ENCODE measurements at places on chromosomes 11 and 22.

- no peak for DNase-seq
Measured at GRCh38 chr11:134858783-134859480, 446.9 kb upstream of the B3GAT1 start.

DNA sequence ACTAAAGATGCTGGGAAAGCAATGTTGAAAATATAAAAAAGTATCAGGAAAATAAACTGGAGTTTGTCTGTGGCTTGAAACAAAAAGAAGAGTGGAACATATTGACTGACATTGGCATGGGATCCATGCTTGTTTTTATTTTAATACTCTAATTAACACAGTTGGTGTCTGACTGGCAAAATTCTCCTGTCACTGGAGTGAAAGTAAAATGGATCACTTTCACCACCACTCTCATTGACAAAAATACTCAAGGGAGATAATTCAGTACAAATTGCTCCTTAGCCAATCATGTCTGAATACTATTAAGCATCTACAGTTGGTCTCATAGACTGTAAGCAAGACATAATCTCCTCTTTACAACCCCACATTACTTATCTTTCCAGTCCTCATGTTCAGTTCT lies 101.8 kb downstream of the DCDC1 start:
- no peak for DNase-seq

DNA sequence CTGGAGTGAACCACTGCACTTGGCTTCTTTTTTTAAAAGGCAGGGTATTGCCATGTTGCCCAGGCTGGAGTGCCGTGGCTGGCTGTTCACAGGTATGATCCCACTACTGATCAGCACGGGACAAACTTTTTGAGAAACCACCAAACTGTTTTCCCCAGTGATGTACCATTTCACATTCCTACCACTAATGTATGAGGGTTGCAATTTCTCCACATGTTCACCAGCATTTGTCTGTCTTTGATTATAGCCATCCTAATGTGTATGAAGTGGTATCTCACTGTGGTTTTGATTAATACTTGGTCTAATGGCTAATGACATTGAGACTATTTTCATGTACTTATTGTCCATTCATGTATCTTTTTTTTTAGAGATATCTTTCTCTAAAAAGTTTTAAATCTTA lies 41.5 kb upstream of the EP300 start:
- no peak for DNase-seq

DNA sequence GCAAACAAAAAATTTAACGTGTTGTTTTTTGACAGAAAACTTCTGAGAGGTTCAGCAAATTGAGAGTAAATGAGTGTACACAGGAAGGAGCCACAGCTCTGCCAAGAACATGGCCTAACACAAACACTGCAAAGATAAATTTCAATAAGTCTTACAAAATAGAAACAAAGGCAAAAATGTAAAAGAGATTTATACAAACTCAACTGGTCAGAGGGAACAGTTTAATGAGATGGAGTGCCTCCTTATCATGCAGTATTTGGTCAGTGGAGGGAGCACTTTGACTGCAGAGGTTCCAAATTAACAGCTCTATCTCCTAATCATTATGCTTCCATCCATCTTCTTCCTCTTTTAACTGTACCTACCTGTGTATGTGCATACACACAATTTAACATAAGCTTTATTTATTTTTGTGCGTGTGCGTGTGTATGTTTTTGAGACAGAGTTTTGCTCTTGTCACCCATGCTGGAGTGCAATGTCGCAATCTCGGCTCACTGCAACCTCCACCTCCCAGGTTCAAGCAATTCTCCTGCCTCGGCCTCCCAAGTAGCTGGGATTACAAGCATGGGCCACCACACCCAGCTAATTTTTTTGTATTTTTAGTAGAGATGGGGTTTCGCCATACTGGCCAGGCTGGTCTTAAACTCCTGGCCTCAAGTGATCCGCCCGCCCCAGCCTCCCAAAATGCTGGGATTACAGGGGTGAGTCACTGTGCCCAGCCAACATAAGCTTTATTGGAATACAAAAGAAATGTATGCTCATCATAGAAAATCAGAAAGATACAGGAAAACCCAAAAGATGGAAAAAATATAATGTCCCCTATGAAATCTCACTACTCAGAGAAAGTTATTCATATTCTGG lies 111.9 kb downstream of the MRTFA start:
- DNase-seq: no peak

DNA sequence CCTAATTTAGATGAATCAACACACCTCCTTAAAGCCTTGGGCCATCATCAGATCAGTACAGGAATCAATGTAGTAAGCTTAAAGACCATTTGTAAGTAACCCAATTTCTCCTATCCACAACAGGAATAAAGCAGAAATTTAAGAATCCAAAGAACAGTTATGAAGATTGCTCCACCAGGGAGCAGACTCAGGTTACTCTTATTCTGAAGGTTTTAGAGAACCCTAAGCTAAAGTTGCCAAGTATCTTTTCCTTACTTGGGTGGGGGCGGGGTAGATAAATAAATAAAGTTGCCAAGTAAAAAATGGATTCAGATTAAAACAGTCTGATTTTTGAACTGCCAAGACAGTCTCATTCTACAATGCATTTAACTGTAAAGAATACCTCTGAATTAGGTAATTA lies 18.1 kb downstream of the CKAP5 start:
- no peak for DNase-seq

DNA sequence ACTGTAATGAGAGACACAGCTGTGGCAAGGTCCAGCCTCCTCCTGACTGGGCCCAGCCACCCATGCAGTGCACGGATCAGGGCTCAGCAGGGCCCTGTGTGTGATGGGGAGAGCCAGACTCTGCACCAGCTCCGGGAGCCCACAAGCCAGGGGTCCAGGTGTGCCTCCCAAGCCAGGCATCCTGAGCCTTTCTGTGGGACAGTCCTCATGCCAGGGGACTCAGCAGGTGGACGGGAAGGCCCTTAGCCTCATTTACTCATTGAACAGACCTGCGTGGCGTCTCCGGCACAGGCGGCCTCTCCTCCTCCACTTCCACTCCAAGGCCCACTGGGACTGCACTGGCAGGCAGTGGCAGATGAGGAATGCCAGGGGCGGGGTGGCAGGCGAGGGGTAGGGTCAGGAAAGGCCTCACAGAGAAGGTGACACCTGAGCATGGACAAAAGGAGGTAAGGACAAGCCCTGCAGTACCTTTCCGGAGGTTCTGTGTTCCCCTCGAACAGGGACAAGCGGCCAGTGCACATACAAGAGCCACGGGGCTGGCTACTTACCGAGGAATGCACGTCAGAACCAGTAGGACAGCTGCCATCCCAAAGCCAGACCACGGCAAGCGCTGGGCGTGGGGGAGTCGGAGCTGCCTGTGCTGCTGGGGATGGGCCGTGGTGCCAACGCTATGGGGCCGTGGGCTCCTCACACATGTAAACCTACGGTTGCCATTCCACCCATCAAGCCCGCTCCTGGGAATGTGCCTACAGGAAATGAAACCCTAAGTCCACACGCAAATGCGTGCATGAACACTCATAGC lies 52.7 kb downstream of the IGF2 start:
- DNase-seq: no peak

DNA sequence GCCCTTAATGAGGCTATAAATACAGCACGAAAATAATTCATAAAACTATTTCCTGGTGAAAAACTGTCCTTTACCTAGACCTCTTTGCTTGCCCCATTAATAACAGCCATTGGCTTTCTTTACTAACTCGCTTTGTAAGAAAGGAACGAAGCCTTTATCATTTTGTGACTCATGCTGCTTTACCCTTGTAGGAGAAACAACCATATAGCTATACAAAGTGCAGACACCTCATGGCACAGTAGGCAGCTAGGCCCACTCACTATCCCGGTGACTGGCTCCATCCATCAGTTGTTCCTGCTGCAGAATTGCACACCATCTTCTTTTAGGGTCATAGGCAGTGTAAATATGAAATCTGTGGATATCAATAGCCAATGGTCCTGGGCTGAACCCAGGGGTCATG lies 85.8 kb downstream of the LDLRAD3 start:
- no peak for DNase-seq

GRCh38 chr11:104798789-104799188 lies 99.5 kb downstream of the CASP12 start:
- no peak for DNase-seq

DNA sequence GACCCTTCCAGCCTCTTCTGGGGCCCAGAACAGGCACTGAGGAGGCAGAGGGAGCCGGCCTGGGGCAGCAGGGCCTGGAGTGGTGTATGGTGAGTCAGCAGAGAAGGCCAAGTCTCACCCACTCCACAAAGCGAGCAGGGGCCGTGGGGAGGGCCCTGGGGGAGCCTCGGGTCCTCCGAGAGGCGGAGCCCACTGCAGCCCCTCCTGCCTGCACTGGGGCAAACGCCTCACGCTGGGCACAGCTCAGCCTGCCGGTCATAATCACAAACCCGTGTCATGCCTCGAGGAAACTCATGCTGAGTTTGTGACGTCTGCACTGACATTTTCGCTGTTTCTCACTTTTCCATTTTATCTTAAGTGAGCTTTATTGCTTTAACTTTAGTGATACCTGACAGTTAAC lies 38.4 kb downstream of the TOLLIP start:
- DNase-seq: no peak

DNA sequence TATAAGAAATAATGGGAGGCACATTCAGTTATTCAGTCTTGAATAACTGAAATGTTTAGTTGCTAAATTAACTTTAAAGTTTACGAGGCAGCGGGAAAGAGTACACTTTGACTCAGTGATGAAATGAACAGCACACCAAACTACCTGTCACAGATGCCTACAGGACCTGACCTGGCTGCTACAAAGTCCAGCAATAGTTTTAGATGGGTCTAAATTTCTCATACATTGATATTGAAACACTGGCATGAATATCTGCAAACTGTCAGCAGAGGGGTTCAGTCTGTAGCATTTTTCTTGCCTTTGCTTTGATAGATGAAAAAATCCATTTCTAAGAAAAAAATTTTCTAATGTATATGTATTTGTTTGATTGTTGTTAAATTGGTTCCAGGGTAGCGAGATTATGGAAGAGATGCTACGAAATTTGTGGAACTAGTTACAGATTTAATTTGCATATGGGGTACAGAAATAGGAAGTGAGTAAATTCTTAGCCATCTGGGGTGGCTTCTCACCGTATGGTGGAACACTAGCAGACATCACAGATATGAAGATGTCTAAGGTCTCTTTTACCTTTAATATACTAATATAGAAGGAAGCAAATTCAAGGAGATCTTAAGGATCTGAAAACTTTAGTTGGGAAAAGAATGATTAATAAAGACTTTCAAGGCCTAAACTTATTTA lies 20.8 kb upstream of the GAB2 start:
- DNase-seq: no peak

DNA sequence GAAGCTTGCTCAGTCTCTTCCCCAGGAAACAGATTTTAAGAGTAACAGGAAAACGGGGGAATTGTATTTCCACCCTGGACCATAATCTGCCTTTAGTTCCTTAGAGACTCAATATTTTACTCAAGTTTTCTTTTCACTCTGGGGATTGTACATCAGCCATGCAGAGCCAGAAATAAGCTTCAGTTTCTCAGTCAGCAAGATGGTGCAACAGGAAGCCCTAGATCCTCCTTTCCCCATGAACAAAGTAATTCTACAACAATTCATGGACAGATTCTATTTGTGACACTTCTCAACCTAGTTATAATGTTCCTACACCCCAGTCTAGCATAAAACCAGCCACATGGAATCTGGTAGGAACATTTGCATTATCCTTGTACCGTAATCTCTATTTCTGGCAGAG lies 24.7 kb downstream of the OR8B2 start:
- DNase-seq: no peak

DNA sequence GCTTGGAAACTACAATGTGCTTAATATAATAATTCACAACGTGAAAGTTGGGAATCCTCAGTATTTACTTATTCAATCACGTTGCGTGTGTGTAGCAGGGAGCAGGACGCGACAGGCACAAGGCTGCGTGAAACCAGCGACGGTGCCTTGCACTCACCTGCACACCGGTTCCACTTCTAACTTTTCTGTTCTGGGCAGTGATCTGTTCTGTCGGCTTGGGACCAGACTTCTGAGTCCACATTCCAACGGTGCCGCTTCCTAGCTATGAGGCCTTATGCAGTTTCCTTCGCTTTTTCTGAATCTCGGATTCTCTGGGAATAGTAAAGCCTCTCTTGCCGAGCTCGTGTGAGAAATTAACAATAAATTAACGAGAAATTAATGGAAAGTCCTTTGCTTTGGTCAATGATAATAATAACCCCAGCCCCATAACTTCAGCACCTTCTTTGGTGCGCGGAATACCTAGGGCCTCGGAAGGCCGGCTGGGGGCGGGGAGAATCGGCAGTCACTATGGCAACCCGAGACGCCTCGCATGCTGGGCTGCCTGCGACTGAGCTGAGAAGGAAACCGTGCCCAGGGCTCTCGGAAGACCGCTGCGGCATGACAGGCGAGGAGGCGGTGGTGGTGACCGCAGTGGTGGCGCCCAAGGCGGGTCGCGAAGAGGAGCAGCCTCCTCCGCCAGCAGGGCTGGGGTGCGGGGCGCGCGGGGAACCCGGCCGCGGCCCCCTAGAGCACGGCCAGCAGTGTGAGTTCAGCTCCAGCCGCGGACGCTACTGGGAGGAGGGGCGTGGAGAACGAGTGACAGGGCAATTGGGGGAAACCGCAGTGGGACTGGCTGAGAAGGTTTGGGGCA lies at the start of gene C11orf97:
Gene C11orf97, plus strand, starts transcription at position 530 of the 850 bp plus-strand sequence. Its CDS starts 68 bp downstream, at position 598.
- peak; percentile 67 for DNase-seq

GRCh38 chr11:32569313-32569881 lies 14.2 kb upstream of the EIF3M start:
- no peak for DNase-seq

DNA sequence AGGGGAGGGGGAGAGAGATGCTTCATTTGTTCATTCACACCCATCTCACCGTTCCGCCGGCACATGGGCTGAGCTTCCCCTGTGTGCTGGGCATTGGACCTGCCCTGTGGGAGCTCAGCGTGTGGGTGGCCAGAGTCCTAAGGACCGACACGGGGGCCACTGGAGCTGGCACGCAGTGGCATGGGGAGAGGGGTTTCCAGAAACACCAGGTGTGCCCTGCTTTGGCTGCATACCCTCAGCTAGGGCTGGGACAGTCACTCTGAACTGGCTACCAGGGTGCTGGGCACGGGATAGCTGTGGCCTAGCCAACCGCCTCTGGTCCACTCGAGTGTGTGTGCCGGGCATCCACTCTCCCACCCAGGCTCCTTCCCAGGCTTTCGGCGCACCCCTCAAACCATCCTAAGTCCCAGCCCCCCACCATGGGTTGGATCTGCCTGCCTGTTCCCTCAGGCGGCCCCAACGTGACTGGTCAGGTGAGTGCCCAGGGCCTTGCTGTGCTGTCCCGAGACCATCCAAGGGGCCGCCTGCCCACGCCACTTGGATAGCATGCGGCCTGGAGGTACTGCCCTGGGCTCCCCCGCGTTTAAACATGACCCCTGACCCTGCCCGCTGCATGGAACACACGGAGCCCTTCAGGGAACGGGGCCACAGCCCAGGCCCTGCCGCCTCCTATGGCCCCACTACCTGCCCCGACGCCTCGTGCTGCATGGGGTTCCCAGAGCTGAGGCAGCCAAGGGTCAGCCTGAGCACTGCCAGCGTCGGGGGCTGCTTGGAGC lies 51.6 kb upstream of the LINC01488 start:
- no peak for DNase-seq

GRCh38 chr11:92278791-92279433 lies 54.3 kb downstream of the FAT3 start:
- no peak for DNase-seq

Data from left cardiac atrium (tissue), 4 donors.